ENCODE measurements at places on chromosomes 12 and 14.

GRCh38 chr14:61152851-61153364, 128.2 kb downstream of the TMEM30B start:
- no peak for DNase-seq

GRCh38 chr14:56189307-56189706, 71.1 kb downstream of the PELI2 start:
- no peak for DNase-seq

DNA sequence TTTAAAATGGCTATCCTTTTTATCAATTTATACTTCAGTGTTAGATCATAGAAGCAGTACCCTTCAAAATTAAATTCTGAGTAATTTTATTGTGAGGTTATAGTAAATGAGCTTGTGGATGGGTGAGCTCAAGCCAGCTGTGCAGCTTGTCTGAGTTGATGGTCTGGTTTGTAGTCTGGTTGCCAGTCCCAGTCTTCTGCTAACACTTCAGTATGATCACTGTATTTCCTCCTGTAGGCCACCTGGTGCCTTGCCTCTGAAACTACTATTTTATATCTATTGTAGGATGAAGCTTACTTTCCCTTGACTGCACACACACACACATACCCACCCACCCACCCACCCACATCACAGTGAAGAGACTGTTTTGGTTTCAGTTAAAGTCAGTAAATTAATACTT, 496.4 kb downstream of the PCNX1 start:
- DNase-seq: no peak

DNA sequence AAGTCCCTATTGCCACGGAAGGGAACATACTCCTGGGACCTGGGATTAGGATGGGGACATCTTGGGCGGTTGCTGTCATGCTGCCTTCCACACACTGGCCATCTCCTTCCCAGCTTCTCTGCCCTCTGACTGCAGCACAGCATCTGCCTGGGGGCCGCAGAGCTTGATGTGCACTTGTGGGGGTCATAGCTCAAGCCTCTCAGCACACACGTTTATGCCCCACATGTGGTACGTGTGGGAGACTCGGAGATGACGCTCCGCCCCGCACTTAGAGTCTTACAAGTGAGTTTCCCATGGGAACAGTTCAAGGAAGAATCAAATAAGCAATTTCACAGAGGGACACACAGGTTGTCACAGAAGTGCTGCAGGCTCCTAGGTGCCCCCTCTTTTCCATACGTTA, 8.6 kb downstream of the ACADS start:
- DNase-seq: no peak

- DNase-seq: no peak
These were observed 334.5 kb upstream of the SEL1L start for GRCh38 chr14:81868172-81868571.

DNA sequence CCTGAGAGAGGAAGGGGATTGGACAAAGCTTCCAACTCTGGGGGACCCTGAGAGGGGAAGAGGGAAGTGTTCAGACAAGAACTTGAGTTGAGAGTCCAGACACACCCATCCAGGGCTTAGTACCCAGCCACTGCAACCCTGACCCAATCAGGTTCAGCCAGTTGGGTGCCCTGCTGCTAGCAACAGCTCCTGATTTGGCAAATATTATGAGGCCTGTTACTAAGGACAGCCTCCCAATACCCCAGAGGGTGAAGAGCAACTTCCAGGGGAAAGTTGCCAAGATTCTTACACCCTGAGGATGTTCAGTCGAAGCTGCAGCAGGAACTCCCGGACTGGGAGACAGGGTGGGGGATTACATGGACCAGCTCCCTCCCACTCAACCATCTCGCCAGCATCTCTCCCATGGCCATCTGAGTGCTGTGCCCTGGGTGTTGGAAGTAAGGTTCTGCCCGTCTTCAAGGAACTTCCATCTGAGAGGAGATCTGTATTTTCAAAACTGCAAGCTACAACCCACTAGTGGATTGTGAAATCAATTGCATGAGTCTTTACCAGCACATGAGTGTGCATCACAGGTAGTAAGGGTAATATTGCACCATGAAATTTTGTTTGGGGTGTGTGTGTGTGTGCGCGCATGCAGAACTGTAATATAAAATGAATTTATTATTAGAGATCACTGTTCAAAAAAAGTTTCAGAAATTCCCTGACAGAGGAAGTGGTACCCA, 11.5 kb upstream of the KRT78 start:
- DNase-seq: no peak

DNA sequence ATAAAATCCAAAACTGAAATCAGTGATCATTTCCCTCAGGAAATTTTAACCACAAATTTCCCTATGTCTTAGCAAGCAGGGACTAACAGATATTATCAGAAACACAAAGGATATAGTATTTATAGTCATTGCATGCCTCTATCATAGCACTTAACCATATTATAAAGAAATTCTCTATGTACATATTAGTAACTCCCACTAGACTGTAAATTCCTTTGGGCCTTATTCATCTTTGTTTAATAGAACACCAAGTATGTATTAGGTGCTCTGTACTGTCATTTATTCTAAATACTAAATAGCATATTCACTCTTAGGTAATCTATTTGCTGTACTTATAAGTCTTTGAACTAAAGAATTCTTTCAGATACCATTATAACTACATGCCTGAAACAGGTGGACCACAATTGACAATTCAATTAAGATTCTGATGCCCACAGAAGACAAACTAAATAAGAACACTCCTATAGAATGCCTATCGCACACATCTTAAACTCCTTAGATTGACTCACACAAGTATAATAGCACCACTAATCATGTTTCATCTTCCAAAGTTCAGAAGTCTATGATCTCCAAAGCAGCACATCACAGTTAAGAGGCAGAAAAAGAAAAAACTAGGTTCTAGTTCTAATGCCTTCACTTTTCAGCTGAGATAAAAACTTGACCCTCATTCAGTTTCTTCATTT, 134.1 kb downstream of the FSCB start:
- no peak for DNase-seq

DNA sequence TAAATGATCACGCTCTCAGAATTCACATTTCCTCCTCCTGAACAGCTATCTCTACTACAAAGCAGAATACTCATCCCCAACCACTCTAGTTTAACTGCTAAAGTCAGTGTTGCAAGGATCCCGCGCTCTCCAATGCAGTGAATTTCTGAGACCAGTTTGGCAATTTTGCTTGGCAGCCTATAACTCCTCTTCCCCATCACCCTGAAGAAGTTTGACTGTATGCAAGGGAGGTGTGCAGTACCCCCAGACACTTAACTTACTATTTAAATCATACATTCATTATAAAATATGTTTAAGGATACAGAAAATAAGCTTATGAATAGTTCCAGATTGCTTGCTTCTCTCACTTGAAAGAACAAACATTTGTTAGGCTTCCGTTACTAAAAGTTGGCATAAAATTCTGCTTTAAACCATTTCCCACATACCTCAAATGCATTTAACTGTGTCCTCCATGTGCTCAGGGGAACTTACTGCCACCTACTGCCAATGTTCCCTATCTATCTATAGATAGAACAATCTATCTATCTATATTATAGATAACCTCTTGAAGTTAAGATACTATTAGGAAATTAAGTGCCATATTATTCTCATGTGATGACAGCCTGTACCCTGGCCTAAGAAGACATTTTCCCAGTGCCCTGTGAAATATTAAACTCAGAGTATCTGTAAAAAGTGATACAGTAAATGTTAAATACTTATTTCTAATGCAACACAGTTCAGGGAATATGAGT, 2.4 kb downstream of the LGR5 start:
- DNase-seq: no peak

DNA sequence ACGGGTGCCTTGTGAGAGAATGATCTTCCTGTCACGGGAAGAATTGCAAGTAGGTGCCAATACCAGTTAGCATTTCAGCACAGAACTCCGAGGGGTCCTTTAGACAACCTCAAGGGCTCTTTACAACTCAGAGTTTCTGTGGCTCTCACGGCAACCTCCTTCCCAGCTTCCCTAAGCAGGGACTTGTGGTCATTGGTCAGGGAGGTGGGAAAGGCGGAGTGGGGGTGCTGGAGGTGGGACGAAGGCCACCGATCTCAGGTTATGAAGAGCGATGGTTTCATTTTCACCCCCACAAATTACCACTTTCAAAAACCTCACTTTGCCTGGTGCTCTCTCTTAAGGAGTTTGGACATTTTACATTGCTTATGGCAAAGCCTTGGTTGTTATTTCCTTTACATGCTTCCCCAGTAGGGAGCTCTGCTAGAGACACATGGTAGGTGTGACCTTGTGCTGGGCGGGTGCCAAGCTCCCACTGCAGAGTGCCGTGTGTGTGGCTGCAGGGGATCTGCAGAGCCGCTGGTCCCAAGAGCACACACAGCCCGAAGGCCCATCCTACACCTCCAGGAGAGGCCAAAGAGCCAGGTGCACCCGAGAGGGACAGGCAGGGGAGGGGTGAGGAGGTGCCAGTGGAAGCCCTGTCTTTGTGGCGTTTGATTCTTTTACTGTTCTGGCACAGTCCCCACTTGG, 21.4 kb downstream of the BCL2L14 start:
- DNase-seq: no peak

- DNase-seq: no peak
These were observed 89.5 kb downstream of the STON2 start for GRCh38 chr14:81310606-81311005.

- DNase-seq: no peak
These were observed 1.3 kb upstream of the RPGRIP1 start for GRCh38 chr14:21278632-21279031.

- DNase-seq: no peak
These were observed 89.0 kb upstream of the BCL11B start for GRCh38 chr14:99360774-99361595.

- no peak for DNase-seq
These were observed 74.6 kb downstream of the KITLG start for GRCh38 chr12:88505696-88506095.

DNA sequence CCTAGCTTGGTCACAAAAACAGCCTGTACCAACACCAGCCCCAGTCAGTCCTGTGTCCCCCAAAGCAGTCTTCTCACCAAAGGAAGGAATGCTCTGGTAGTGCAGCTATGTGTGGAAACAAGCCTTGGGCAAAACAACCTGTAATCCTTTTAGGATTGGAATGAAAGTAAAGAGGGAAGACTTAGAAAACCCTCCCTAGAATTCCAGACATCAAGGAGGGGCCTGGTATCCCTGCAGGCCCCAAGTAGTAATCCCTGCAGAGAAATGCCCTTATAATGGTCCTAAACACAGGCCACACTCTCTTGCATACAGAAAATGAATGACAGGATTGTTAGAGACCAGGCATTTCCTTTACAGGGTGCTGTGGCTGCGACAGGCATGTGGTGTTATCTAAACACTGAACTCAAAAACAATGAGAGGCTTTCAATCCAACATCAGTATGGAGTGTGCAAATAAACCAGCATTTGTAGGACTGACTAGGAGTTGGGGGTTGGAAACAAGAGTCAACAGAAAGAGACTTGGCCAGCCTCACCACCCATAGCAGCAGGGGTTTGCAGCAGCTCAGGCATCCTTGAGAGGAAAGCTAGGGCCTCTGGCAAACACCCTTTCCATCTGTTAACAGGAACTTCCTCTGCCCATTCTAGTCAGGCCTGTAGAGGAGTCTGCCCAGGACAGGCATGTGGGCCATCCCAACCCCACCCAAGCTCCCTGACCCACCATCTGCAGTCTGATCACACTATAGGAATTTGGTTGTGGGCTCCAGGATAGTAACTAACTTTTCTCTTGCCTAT, 59.1 kb downstream of the DCAF5 start:
- DNase-seq: no peak

DNA sequence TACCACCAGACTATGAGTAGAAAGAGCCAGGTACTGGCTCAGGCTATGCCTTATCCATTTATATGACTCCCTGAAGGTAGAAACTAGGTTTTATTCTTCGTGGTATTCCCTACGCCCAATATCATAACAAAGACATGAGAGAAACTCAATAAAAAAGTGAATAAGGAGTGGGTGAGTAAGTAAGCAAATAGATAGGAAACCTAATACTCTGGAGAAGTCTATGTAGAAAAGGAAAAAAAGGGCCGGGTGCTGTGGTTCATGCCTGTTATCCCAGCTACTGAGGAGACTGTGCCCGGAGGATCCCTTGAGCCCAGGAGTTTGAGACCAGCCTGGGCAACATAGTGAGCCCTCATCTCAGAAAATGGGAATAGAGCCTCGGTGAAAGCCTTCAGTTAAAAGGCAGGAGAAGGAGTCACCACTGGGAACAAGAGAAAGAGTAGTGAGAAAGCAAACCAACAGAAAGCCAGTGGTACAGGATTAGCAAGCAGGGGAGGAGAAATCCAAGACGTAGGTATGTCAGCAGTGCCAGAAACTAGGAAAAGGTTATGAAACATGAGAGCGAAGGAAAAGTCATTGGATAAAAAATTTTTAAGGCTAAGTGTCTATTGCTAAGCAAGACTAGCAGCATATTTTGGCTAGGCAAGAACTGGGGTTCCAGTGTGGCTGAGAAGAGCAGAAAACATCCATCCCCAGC, 6.0 kb upstream of the OR6J1 start:
- DNase-seq: no peak

GRCh38 chr14:96038558-96038919, 623 bp upstream of the C14orf132 start:
- no peak for DNase-seq

- DNase-seq: no peak
These were observed 13.9 kb downstream of the ATL1 start for GRCh38 chr14:50573862-50574261.

- DNase-seq: no peak
These were observed 244.4 kb downstream of the ZFP36L1 start for GRCh38 chr14:68548194-68549076.

DNA sequence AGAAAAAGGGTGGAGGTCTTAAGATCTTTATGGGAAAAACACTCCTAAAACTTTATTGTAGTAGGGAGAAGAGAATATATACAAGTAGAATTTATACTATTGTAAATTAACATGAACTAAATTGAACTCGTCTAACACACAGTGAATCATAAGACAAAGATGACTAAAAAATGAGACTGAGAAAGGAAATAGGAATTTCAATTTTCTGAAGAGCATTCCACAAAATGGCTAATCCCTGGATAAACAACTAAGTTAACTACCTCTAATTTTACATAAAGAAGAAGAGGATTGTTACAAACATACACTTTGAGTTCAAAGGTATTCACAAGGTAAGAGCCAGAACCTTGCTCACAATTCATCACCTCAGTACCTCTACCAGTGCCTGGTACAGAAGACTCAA, 2.0 kb downstream of the MAP4K5 start:
- DNase-seq: no peak

- no peak for DNase-seq
These were observed 214.1 kb downstream of the FBXL14 start for GRCh38 chr12:1380171-1380851.

DNA sequence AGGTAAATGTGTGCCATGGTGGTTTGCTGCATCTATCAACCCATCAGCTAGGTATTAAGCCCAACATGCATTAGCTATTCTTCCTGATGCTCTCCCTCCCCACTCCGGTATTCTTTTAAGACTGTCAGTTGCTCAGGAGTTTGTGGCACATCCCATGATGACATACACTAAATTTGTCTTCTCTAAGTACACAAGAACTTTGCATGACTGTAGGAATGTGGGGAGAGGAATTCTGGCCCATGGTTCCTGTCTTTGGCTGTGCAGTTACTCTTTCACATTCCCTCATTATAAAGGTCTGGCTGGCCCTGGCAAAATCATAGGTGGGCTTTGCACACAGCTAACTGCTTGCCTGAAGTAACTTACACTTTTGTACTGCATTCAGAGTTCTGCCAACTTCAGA, 30.3 kb downstream of the HMGA2 start:
- DNase-seq: no peak

GRCh38 chr14:21703357-21704326, 30.0 kb upstream of the OR4E1 start:
- DNase-seq: no peak

- DNase-seq: no peak
These were observed 1.4 kb upstream of the GSC start for GRCh38 chr14:94771158-94771905.

Measured in effector memory CD4-positive, alpha-beta T cell (primary cell).